ENCODE measurements at places on chromosomes 2 and 18. TPM values are rescaled to one million over a fixed set of nuclear protein-coding genes. Genes with fewer than 3 reads are reported as not detected.

The SCN3A gene
- 153 TPM for polyA plus RNA-seq

The ZSWIM2 gene
- 0.86 TPM for polyA plus RNA-seq

The KIF5C gene
- polyA plus RNA-seq = 515 TPM

The NOL4 gene
- polyA plus RNA-seq = 61.0 TPM

The TRIM43B gene
- not detected for polyA plus RNA-seq

The SAG gene
- polyA plus RNA-seq = not detected

The SCN9A gene
- 10.4 TPM for polyA plus RNA-seq
